ENCODE measurements at places on chromosomes 5 and 9. TPM values are rescaled to one million over a fixed set of nuclear protein-coding genes. Genes with fewer than 3 reads are reported as not detected.

Gene CCL19
- not detected for polyA plus RNA-seq

Gene KLHL9
- 17.8 TPM for polyA plus RNA-seq

Gene TLX3
- polyA plus RNA-seq: not detected

Gene TMEM232
- 0.12 TPM for polyA plus RNA-seq

Gene TEK
- polyA plus RNA-seq: 0.04 TPM

Gene BHMT2
- not detected for polyA plus RNA-seq

Gene PCDHA11
- 0.08 TPM for polyA plus RNA-seq

Gene ZNF300
- polyA plus RNA-seq: 5.5 TPM

Gene CCDC180
- polyA plus RNA-seq: 2.2 TPM

Gene RAD23B
- polyA plus RNA-seq: 136 TPM

Gene VAV2
- polyA plus RNA-seq: 19.5 TPM

Gene UCK1
- polyA plus RNA-seq: 26.5 TPM

Gene ZBTB43
- polyA plus RNA-seq: 6.1 TPM

Gene PIP5K1B
- not detected for polyA plus RNA-seq

Gene IL31RA
- polyA plus RNA-seq: 0.95 TPM

Gene C5orf46
- not detected for polyA plus RNA-seq
